ENCODE measurements at places on chromosomes 11 and 22. TPM values are rescaled to one million over a fixed set of nuclear protein-coding genes. Genes with fewer than 3 reads are reported as not detected.

- no peak for DNase-seq
Observed at GRCh38 chr11:72002841-72003775, 4.4 kb downstream of the IL18BP start.

GRCh38 chr11:1070594-1071462, 3.8 kb upstream of the MUC2 start:
- no peak for DNase-seq

GRCh38 chr11:132254906-132255305, 884.5 kb downstream of the NTM start:
- DNase-seq = no peak

- DNase-seq = no peak
Observed at GRCh38 chr11:17692931-17693330, 26.4 kb upstream of the MYOD1 start.

The CDHR5 gene
- total RNA-seq = 5.0 TPM
